ENCODE measurements at places on chromosomes 16 and 17.
A peak's percentile ranks its signal among the peaks of the same experiment; 100 is the strongest.

- DNase-seq, result no peak
These were observed 15.0 kb upstream of the CACNG4 start for GRCh38 chr17:66949501-66949900.

GRCh38 chr17:40284085-40284713, 3.5 kb upstream of the CDC6 start:
- no peak for DNase-seq

DNA sequence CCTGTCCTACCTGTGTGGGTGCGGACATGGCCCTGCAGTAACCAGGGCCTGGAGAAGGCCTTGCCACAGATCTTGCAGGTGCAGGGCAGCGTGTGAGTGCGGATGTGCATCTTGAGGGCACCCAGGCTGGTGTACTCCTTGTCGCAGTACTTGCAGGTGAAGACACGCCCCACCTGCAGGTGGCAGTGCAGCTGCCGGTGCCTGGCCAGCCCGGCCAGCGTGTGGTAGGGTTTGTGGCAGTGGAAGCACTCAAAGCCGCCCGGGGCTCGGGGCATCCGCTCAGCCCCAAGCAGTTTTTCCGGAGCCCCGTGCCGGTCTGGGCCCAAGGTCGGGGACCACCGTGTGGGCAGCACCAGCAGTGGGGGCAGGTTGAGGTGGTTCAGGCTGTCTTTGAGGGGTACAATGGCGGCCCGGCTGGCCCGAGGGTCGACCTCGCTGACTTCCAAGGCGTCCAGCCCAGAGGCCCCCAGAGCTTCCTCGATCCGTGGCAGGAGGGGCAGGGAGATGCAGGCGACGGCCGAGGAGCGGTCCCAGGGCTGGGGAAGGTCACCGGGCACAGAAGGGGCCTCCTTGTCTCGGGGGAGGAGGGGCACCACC, 5.1 kb downstream of the SNAI3 start:
- peak; percentile 66 for DNase-seq

GRCh38 chr17:80843741-80844156, 147.9 kb upstream of the CHMP6 start:
- DNase-seq, result no peak

GRCh38 chr17:31428111-31428510, 36.6 kb downstream of the RAB11FIP4 start:
- DNase-seq, result no peak

DNA sequence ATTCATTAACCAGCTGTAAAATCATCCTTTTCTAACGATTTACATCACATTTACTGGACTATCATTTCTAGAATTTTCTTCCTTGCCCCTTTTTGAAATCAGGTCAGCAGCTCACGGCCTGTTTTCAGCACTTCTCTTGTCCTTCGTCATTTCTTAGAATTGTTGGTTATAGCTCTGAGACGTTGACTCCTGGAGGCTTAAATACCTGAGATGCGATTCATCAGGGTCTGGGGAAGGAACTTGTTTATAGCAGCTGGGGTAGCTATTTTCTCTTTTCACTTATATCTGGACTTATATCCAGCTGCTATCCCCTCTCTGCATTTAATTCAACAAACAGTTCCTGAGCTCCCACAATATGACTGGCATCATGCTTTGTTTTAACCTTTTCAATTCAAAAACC, 338.7 kb upstream of the TNRC6C start:
- DNase-seq, result no peak

- no peak for DNase-seq
These were observed 101.3 kb downstream of the ZFHX3 start for GRCh38 chr16:72946474-72947194.

- no peak for DNase-seq
These were observed 181.4 kb downstream of the COPRS start for GRCh38 chr17:31677681-31678080.

DNA sequence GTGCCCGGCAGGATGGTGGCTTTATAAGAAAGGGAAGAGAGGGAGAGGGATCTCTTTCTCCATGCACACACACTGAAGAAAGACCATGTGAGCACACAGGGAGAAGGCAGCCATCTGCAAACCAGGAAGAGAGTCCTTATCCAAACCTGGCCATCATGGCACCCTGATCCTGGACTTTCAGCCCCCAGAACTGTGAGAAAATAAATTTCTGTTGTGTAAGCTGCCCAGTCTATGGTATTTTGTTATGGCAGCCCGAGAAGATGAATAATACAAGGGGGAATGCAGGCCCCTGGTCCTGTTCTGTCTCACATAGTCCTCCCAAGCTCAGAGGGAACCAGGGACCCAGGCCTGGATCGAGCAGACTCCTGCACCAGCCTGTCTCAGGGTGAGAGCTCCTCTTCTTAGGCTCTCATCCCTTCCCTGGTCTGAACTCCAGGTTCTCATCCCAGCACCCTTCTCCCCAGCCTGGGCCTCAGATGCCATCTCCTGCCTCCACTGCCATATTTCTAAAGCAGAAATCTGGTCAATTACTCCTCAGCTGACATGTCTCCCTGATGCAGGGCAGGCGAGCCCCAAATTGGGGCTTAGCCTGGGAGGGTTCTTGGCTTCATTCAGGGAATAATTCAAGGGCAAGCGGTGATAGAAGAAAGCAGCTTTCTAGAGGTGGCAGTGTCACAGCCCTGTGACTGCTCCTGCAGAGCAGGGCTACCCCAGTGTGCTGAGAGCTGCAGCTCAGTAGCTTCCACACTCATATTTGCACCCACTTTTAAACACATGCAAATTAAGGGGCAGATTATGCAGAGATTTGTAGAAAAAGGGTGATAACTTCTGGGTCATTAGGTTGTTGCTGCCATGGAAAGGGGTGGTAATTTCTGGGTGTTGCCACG, 28.8 kb downstream of the IGFBP4 start:
- DNase-seq, result no peak

GRCh38 chr17:6377906-6378305, 57.0 kb downstream of the AIPL1 start:
- DNase-seq, result no peak

DNA sequence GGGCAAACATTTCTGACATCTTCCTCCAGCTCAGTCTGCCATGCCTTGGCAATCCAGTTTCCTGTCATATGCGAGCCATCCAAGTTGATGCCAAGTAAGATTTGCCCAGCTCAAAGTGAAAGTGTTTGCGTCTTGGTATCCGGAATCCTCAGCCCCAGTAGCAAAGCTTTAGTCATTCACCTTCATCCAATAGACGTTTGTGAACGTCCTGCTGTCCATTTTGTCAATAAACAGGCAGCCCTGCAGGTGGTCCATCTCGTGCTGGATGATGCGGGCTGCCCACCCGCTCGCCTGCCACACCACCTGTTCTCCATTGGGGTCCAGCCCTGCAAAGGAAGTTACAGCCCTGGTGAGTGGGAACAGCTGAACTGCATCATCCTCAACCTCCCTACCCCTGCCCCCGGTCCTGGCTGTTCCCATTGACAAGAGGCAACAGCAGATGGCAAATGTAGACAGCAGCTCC, 1.5 kb downstream of the PDF start:
- DNase-seq, result no peak

GRCh38 chr17:14211801-14212200, 24.9 kb downstream of the CDRT15 start:
- DNase-seq, result peak; percentile 55

- DNase-seq, result no peak
These were observed 279.5 kb downstream of the FOXL1 start for GRCh38 chr16:86857807-86858206.

- no peak for DNase-seq
These were observed 46.1 kb downstream of the ANKRD11 start for GRCh38 chr16:89444151-89444723.

GRCh38 chr17:78369791-78370381, 8.6 kb upstream of the PGS1 start:
- no peak for DNase-seq

GRCh38 chr16:46701615-46702014, 12.2 kb downstream of the ORC6 start:
- DNase-seq, result no peak

DNA sequence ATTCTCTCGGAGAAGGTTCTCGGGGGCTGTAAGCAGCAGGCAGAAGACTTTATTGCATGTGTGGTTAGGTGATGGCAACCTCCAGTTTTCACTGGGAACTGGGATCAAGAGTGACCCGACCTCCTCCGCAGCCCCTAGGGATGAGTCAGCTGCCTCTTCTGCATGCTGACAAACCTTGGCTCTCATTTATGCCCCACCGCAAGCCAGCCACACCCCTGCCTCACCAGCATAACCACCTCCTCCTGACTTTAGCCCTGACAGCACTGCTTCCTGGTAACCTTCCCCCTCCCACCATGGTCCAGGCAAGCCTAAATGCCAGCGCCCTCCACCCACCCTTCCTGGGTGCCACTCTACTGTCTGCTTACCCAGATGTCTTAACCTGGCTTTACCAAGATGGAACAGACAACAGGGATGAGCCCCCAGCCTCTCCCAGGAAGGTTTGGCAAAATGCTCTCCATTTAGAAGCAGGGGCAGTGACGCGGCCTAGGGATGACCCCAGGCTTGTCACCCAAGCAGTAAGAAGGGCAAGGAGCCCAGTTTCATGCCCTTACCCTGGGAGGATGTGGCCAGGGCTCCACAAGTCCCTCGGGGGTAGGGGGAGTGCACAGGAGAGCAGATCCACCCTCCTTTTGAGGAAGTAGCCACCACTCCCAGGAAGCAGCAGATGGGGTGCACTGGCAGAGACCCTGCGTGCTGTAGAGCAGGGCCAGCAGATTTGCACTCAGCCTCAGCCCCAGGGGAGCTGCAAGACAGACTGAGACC, 73.5 kb downstream of the GOSR1 start:
- DNase-seq, result no peak

DNA sequence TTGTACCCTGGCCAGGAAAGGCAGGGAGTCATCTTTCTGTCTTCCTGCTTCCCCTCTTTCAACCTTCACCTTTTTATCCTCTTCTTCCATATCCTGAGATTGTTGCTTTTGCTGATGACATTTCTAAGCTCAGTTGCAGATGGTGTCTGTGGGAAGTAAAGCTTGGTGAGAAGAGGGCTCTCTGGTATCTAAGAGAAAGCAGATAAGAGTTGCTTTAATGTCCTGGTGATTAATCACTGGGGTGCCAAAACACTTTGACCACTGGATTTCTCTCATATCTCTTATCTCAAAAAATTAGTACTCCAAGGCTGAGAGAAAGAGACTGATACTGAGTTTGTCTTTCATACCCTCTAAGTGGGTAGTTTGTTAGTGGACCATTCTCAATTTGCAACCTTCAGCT, 71.3 kb downstream of the NEUROD2 start:
- no peak for DNase-seq

GRCh38 chr17:5139458-5139732, 23.6 kb downstream of the USP6 start:
- DNase-seq, result no peak

DNA sequence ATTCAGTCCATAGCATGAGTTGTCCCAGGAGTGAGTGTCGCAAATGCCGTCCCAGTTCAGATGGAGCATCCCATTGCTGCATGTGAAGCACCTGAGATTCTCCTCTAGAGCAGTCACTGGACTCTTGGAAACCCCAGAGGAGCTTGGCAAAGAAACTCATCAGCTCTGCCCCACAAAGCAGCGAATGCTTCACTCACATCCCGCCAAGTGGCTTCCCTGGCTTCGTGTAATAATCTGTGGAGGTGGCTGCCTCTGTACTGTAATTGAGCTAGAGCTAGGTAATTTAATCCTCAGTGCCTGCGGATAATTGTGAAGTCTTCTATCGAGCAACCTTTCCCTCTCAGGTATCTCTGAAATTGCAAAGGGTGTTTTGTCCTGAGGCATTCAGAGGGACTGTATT, 107.1 kb downstream of the SNX29 start:
- DNase-seq, result no peak

DNA sequence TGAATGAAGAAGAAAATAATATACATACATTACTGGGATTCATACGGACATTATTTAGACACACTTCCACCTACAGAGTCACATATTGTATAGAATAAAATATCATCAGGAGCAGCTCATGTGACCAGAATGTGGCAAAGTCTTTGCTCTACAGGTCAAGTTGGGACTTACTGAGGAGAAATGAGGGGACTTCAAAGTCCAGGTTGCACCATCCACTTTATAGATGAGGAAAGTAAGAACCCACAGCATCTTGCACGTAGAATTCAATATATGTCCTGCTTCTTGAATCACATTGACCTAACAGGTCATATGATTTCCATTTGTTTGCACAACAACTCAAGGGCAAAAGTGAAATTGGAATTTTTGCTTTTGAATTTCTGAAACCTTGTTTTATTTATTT, 524.3 kb downstream of the WWOX start:
- DNase-seq, result no peak

DNA sequence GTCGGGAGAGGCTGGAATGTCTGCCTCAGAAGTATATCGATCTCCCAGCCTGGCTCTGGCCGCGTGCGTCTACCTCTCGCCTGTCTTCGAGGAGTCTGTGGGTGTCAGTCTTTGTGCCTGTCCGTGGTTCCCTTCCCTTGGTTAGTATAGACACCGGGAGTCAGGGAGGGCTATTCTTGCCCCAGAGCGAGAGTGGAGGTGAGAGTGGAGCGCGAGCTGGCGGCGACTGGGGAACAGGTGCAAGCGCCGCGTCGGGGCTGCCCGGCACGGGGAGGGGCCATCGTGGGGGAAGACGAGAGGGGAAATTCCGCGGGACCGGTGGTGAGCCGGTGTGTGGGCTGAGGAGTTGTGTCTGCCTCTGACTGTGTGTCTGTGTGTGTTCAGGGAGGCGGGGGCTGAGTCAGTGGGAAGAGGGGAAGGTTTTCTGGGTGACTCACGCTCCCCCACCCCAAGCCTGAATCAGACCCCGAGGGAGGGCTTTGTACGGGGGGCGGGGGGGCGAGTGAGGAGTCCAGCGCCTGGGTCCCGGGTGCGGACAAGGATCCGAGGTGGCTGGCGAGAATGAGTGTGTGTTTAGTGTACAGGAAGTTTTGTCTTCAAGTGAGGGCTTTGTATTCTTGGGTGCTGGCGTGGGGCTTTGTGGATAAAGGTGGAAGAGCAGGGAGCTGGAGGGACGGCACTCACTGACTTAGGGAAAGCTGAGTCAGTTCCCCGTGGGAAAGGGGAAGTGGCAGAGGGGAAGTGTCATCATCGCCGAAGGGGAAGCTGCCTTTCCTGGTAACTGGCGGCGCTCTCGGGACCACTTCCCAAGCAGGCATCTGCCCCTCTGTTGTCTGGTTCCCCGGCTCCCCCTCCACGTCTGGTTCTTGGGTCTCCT, 8.6 kb downstream of the KDM6B start:
- peak; percentile 98 for DNase-seq

DNA sequence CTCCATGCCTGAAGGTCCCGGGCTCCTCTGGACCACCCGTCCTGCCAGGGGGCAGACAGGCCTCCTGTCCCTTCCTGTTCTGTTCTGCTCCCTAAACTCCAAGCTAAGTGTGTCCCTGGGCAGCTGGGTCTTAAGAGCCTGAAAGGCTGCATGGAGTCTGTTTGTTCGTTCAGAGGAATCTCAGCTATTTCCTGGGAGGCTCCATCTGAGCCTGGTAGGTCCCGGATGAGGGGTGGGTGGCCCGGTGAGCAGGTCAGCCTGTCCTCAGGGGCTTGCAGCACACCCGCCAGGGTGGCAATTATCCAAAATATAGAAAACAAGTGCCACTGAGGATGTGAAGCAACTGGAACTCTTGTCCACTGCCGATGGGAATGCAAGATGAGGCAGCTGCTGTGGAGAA, 12.6 kb downstream of the ACTG1 start:
- DNase-seq, result no peak

DNA sequence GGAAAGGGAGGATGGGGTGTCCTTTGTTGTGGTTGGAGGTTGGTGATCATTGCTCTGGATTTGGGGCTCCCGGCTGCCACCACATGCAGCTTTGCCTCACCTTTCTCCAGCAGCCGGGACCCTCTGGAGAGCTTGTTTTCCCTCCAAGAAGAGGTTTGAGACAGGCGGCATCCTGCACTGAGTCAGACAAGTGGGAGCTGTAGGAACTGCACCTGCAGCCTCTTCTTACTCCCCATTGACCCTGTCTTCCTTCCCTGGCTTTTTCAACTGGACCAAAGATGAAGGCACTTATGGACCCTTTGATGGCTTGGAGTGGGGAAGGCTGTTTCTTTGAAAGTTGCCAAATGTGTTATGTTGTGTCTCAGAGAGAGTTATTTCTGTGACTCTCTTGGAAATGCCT, 16.6 kb downstream of the KCTD2 start:
- DNase-seq, result no peak

Measured in stimulated activated CD4-positive, alpha-beta T cell treated with anti-CD3 and anti-CD28 coated beads, Interleukin-15, amount 100 ng/mL, for 24 hours (primary cell).